Osteoblast (primary cell): ENCODE measurements at places on chromosomes 13 and 19. TPM values are rescaled to one million over a fixed set of nuclear protein-coding genes. Genes with fewer than 3 reads are reported as not detected.

The PTBP1 gene
- 106 and 124 TPM in 2 replicates for total RNA-seq

- H3K27me3 ChIP-seq: no peaks in the 10 kb centered on the region
- no peak overlapping the region for H3K27ac ChIP-seq
- no peaks in the 10 kb centered on the region for H3K4me1 ChIP-seq
- DNase-seq: peak; percentile 76
These were observed 82.4 kb downstream of the RYR1 start for GRCh38 chr19:38515896-38516295.

GRCh38 chr13:29905845-29906244 lies 55.4 kb upstream of the UBL3 start:
- no peak overlapping the region for H3K4me3 ChIP-seq
- no peak for DNase-seq
- no peaks in the 10 kb centered on the region for H3K27me3 ChIP-seq
- H3K4me1 ChIP-seq: peaks cover 34% of the 10 kb centered on the region
- H3K27ac ChIP-seq: no peak overlapping the region
- no peaks in the 10 kb centered on the region for H3K36me3 ChIP-seq

DNA sequence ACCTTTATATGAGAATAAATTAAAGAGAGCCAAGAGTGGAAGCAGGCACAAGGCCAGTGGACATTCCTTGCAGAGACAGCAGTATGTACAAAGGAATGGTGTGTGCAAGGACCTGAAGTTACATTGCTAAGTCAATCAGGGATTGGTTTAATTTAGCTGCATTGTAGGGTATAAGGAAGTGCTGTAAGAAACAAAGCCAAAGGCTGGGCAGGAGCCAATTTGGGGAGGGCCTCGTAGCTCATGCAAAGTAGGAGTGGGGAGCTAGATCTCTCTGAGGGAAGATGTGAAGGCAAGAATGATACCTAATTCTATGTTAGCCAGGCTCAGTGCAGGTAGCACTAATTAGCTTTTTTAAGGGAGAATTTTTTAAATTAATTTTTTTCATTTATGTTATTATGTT lies 76.7 kb downstream of the SLAIN1 start:
- DNase-seq: no peak
- H3K4me3 ChIP-seq: no peak overlapping the region
- no peaks in the 10 kb centered on the region for H3K36me3 ChIP-seq
- no peak overlapping the region for H3K27ac ChIP-seq

DNA sequence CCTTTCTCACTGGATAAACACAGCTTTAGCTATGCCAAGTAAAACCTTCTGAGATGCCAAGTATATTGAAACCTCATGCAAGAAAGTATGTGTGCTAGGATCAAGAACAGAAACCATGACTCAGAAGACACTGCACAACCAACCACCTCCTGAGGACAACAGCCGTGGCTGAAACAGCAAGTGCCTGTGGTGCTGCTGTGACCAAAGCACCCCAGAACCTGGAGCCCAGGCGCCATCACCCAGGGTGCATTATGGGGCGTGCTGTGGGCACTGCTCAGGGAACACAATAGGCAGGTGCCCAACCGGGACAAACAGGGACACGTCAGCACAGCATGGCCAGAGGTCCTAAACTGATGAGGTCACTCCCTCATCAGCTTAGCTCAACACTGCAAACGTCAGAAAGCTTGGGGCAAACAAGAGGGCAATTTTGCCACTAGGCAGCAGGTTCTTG lies 101.3 kb upstream of the SLC15A1 start:
- peak; percentile 93 for DNase-seq
- H3K36me3 ChIP-seq: no peaks in the 10 kb centered on the region
- H3K4me1 ChIP-seq: peaks cover 12% of the 10 kb centered on the region
- peak overlapping the region; percentile 50 for H3K4me3 ChIP-seq
- H3K27me3 ChIP-seq: no peaks in the 10 kb centered on the region
- H3K27ac ChIP-seq: peak overlapping the region; percentile 53

- H3K36me3 ChIP-seq: no peaks in the 10 kb centered on the region
- DNase-seq: no peak
- H3K4me1 ChIP-seq: no peaks in the 10 kb centered on the region
- H3K27ac ChIP-seq: no peak overlapping the region
- no peak overlapping the region for H3K4me3 ChIP-seq
These were observed 108.0 kb downstream of the KCTD15 start for GRCh38 chr19:33904681-33905080.

The C13orf42 gene
- total RNA-seq: not detected in 2 replicates

The NLRP11 gene
- total RNA-seq: not detected in 2 replicates

GRCh38 chr19:38619361-38620174 lies 580 bp downstream of the EIF3K start:
- H3K36me3 ChIP-seq: peaks cover 29% of the 10 kb centered on the region
- H3K27me3 ChIP-seq: no peaks in the 10 kb centered on the region
- peaks cover 17% of the 10 kb centered on the region for H3K4me1 ChIP-seq
- peak overlapping the region; percentile 93 for H3K4me3 ChIP-seq

The LILRB2 gene
- total RNA-seq: not detected in 2 replicates

GRCh38 chr13:33375421-33375820 lies 89.9 kb upstream of the STARD13 start:
- H3K27ac ChIP-seq: no peak overlapping the region
- H3K27me3 ChIP-seq: no peaks in the 10 kb centered on the region
- no peak overlapping the region for H3K4me3 ChIP-seq

DNA sequence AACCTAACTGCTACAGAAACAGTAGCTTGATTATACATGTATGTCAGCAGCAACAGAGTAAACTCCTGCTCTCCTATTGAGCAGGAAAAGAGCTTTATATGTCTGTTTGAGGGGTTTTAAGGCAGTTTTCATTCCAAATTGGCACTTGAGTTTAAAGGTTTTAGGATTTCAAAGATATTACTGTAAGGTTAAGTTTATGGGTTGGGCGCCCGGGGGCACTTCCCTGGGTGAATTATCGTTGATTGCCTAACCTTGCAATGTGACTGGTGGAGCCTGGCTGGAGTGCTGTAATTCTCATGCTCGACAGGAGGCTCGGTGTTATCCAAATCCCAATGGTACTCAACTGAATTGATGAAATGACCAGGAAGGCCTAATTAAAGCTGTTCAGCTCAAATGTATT lies 1586.1 kb downstream of the OLFM4 start:
- H3K4me1 ChIP-seq: no peaks in the 10 kb centered on the region
- no peak for DNase-seq
- no peaks in the 10 kb centered on the region for H3K27me3 ChIP-seq
- no peaks in the 10 kb centered on the region for H3K36me3 ChIP-seq

DNA sequence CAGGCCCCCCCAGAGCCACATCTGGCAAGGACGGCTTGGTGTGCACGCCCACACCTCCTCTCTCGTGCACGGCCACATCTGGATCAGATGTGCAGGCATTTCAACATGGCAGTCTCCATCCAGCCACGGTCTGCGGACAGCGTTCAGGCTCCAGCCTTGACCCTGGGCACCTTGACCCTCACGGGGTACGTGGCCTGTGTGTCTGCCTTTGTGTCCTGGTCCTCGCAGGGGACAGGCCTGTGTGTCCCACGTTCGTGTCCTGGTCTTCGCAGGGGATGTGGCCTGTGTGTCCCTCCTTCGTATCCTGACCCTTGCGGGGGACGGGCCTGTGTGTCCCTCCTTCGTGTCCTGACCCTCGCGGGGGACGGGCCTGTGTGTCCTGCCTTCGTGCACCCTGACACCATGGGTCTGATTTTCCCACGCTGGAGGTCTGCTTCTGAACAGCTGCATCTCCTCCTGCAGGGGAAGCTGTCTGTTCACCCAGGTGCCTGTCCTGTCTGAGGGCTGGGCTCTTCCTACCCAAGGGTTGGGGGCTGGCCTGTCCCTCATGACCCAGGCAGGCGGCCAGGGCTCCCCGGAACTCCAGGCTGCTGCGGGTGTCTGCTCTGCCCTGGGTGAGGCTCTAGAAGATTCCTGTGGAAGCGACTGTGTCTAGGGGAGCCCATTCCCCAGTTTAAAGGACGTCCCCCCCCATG lies 25.3 kb downstream of the RASA3 start:
- H3K36me3 ChIP-seq: peaks cover 4% of the 10 kb centered on the region
- H3K27ac ChIP-seq: peak overlapping the region; percentile 70
- peaks cover 22% of the 10 kb centered on the region for H3K4me1 ChIP-seq
- peak overlapping the region; percentile 16 for H3K4me3 ChIP-seq
- peak; percentile 62 for DNase-seq

- H3K36me3 ChIP-seq: no peaks in the 10 kb centered on the region
- no peaks in the 10 kb centered on the region for H3K27me3 ChIP-seq
- H3K4me1 ChIP-seq: peaks cover 14% of the 10 kb centered on the region
- no peak overlapping the region for H3K4me3 ChIP-seq
These were observed 38.2 kb downstream of the PDS5B start for GRCh38 chr13:32624441-32624840.

The TUBB4A gene
- not detected in 2 replicates for total RNA-seq

The ZNF808 gene
- 17.0 and 19.7 TPM in 2 replicates for total RNA-seq

- H3K27me3 ChIP-seq: no peaks in the 10 kb centered on the region
- H3K4me1 ChIP-seq: peaks cover 7% of the 10 kb centered on the region
- no peak overlapping the region for H3K27ac ChIP-seq
- no peak overlapping the region for H3K4me3 ChIP-seq
These were observed 128.8 kb downstream of the ZDHHC20 start for GRCh38 chr13:21330126-21330861.

GRCh38 chr19:55642153-55643002 lies 1.1 kb upstream of the ZNF581 start:
- peak; percentile 95 for DNase-seq
- peaks cover 15% of the 10 kb centered on the region for H3K36me3 ChIP-seq
- peak overlapping the region; percentile 72 for H3K27ac ChIP-seq

DNA sequence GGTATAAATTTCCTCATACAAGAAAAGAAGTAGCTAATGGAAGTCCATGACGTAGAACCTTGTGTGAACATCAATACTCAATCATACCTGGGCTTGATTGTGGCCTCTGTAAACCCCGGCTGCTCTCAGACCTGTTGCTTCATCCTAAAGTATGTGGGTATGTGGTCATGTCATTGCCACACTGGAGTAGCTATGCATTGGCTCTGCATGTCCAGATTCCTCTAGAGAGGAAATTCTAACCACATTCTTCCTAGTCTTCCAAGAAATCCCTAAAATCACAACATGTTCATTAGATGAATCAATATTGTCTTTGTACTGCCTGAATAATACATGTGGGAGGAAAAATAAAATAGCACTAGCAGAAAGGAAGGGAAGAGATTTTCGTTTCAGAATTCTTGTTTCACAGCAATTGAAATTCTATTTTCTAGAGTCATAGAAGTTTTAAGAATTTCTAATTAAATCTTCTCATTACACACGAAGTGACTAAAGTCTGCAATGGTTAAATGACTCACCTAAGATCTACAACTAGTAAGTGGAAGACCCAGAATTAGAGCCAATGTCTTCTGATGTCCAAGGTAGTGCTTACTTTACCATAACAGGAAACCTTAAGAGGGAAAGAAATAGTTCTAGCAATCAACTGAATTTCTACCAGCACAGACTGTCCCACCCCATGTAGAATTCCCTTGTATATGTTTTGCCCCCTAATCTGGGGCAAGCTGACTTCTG lies 28.0 kb downstream of the RXFP2 start:
- peaks cover 65% of the 10 kb centered on the region for H3K4me1 ChIP-seq
- H3K4me3 ChIP-seq: no peak overlapping the region
- peak; percentile 15 for DNase-seq
- H3K27me3 ChIP-seq: no peaks in the 10 kb centered on the region
- peak overlapping the region; percentile 97 for H3K27ac ChIP-seq

The CYSLTR2 gene
- under 0.01 TPM in 2 replicates for total RNA-seq

The CFAP97D2 gene
- total RNA-seq: not detected in 2 replicates

DNA sequence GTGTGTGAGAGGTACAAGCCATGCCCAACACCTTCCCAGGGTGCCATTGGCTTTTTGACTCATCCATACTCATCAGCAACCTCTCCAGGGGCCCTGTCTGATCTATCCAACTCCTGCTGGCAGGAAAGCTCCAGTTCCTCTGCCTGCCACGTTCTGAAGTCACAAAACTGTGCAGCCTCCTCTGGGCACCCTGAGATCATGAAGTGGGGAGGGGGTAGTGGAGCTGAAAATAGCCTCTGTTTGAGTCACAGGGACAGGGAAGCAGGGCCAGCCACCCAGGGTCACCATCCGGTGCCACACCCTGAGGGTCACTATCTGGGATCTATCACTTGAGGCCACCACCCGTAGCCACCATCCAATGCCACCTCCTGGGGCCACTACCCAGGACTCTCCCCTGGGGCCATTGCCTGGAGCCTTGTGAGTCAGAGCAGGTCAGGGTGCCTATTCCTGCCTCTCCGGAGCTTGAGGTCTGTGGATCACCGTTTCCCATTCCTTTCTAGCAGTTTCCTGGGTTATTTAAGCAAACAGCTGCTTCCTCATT lies 172.1 kb downstream of the NUFIP1 start:
- H3K4me1 ChIP-seq: peaks cover 49% of the 10 kb centered on the region
- H3K36me3 ChIP-seq: no peaks in the 10 kb centered on the region
- peak; percentile 72 for DNase-seq
- H3K27me3 ChIP-seq: no peaks in the 10 kb centered on the region
- H3K27ac ChIP-seq: peak overlapping the region; percentile 24

The WDR83 gene
- 5.0 and 8.0 TPM in 2 replicates for total RNA-seq

DNA sequence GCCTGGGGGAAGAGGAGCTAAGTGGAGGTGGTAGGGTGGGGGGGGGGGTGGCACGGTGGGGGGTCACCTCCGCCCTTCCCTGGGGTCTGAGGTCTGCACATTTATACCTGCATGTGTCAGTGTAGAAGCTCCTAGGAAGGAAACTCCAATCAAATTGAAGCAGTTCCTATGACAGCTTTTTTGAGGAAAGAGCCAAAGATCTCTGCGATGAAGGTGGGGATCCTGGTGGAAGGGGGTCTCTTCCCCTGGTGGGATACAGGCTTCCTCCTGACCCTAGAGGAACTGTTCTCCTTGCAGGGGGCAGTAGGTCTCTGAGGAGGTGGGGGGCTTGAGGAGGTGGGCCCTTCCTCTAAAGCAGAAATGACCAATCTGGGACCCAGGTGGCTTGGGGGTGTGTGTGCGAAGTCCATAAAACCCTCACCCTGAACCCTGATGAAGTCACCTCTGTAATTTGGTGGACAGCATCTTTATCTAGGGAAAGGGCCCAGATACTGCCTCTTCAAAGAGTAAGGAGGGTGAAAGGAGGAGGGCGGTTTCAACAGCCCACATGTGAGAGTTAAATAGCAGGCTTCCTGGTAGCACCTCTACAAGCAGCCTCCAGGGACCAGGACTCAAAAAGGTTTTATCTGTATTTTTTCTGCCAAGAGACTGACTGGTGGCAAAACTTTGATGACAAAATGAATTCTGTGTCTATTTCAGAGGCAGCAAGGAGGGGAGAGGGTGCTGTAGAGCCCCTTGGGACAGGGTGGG lies 12.9 kb downstream of the RANBP3 start:
- peak; percentile 61 for DNase-seq
- H3K27ac ChIP-seq: no peak overlapping the region
- peaks cover 19% of the 10 kb centered on the region for H3K4me1 ChIP-seq
- no peaks in the 10 kb centered on the region for H3K27me3 ChIP-seq

GRCh38 chr19:35204799-35205732 lies 23.5 kb downstream of the FAM187B start:
- H3K4me3 ChIP-seq: no peak overlapping the region
- no peaks in the 10 kb centered on the region for H3K36me3 ChIP-seq
- no peaks in the 10 kb centered on the region for H3K4me1 ChIP-seq
